ENCODE measurements at places on chromosomes 3 and 15.

GRCh38 chr3:44862226-44862637 lies 520 bp downstream of the TMEM42 start:
- DNase-seq = no peak

- peak; percentile 67 for DNase-seq
These were observed 915 bp upstream of the CALML4 start for GRCh38 chr15:68205954-68206539.

- DNase-seq = peak; percentile 80
These were observed at the start of gene NT5DC2 for GRCh38 chr3:52533623-52534280. NT5DC2 (minus strand) TSS chr3:52533857; CDS start chr3:52533737, 120 bp downstream.

DNA sequence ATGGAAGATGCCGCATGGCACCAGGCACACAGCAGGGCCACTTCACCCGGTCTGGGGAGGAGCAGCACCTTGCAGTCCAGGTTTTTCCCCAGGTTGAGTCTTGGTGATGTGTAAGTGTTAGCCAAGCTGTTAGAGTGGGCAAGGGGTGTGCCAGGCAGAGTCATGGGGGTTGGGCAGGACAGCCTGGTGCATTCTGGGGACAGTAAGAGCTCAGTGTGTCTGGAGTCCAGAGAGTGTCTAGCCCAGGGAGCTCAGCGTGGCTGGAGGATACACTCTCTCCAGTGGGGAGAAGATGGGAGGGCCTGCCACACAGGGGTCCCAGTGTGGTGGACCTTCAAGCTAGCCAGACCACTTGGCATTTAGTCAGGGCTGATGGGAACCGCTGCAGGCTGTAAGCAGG lies 87.4 kb downstream of the AAGAB start:
- DNase-seq = no peak

- no peak for DNase-seq
These were observed 76.3 kb upstream of the TGFBR2 start for GRCh38 chr3:30530084-30530483.

GRCh38 chr15:31392761-31393401 lies 66.2 kb downstream of the KLF13 start:
- DNase-seq = peak; percentile 56

- DNase-seq = peak; percentile 54
These were observed 22.4 kb upstream of the CELF6 start for GRCh38 chr15:72342385-72342784.

DNA sequence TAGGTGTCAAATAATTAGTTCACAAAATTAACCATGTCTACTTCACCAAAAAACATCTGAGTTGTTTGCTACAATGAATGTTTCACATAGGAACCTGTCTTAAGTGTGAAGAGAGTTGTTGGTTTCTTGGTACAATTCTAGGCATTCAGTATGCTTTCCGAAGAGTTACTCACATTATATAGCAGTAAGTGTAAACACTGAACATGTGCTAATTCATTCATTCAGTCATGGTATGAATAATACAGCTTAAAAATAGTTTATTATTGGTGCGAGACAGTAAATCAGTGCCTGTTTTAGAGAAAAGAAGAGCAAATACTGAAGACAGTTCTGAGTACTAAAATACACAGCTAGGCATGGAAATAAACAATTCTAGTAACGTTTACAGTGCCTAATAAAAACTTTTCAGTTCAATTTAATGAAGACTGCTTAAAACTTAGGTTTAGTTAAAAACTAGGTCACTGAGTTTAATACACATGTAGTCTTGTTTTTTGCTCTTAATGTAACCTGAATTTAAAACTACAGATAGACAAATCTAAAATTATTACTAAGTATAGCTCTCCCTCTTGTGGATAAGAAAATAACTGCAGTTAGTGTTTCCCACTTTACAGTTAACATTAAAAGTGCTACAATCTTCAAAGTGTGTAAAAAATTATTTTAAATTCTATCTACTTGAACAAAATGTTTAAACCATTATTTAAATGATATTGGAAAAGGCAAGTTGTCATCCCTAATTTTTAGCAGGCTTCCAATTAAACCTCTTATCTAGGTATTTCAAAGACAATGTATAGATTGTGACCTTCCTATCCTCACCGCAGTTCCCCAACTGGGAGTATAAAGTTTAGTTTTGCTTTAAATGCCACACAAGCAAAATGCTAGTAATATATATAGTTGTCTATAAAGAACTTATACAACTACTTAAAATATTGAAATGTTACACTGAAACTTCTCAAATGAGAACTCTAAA lies 20.1 kb upstream of the ZCWPW2 start:
- DNase-seq = no peak

DNA sequence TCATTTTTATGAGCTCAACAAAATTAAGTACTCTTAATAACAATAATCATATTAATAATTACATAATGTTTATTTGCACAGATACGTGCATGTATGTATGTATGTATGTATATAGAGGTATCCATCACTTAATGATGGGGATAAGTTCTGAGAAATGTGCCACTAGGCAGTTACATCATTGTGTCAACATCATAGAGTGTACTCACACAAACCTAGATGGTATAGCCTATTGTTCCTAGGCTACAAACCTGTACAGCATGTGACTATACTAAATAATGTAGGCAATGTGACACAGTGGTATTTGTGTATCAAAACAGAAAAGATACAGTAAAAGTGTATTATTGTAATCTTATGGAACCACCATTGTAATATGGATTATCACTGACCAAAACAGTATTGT lies 874.7 kb upstream of the GBE1 start:
- no peak for DNase-seq

GRCh38 chr3:159165961-159166360 lies 364.1 kb downstream of the MFSD1 start:
- DNase-seq = peak; percentile 13

DNA sequence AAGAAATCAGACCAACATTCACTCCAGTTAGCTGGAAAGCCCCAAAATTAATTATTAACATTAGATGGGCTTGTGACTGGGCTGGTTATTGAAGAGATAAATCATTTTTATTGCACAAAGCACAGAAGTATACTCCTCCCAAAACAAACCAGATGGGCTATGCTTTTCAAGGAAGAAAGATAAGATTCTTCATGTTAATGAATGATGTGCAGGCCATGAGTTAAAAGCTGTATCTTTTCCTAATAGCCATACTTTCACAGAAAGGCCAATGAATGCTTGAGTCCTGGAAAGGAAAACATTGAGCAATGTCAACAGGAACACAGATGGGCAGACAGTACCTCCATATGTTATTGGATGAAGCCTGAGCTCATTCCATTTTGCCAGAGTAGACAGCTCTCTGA lies 55.4 kb downstream of the OCA2 start:
- DNase-seq = peak; percentile 20

- no peak for DNase-seq
These were observed 141.6 kb downstream of the THRB start for GRCh38 chr3:24352893-24353553.

DNA sequence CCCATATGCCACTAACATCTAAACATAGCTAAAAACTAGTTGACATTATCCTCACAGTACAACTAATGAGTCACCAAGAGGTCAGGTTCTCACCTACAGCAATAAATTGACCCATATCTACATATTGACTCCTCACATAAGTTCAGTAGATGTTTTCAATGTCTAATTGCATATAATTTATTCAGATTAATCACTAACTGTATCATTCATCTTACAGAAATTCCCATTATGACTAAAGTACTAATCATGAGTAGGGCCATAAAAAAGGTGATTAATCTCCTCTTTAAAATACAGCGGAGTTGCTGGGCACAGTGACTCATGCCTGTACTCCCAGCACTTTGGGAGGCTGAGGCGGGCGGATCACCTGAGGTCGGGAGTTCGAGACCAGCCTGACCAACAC lies 82.4 kb upstream of the ST3GAL6 start:
- DNase-seq = no peak

DNA sequence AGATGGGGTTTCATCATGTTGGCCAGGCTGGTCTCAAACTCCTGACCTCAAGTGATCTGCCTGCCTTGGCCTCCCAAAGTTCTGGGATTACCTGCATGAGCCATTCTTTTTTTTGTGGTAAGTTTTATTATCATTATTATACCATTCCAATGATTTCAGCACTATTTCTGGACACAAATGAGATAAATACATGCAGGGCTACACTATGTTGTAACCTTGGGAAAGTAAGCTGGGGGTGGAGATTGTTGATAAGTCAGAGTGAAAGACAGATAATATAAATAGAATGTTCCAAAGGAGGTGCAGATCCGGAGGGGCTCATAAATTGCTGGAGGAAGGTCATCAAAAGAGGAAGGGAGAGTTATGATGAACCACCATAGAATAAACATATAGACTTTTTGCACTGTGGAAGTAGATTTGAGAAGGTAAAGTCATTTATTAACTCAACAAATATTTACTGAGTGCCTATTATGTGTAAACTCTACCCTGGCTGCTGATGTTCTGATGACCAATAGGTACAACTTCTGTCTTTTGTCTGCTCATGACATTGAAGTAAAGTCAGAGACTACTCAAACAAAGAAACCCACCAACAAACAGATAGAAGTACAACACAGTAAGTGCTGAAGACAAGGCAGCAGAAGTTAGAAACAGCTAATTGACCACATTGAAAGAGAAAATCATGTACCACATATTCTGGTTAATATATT lies 478.9 kb upstream of the GOLIM4 start:
- DNase-seq = no peak

DNA sequence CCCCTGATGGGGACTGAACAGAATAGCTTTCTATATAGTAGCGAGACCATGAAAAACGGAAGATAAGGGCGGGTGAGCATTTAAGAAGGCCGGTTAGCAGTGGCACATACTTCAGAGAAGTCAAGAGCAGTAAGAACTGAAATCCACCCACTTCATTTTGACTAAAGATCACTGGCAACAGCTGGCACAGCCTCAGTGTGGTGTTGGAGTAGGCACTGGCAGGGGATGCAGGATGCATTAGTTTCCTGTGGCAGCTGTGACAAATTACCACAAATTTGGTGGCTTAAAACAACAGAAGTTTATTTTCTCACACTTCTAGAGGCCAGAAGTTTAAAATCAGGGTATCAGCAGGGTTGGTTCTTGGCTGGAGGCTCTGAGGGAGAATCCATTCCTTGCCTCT lies 176.5 kb downstream of the ADAMTSL3 start:
- no peak for DNase-seq

- DNase-seq = no peak
These were observed 25.9 kb downstream of the C3orf20 start for GRCh38 chr3:14700891-14701290.

DNA sequence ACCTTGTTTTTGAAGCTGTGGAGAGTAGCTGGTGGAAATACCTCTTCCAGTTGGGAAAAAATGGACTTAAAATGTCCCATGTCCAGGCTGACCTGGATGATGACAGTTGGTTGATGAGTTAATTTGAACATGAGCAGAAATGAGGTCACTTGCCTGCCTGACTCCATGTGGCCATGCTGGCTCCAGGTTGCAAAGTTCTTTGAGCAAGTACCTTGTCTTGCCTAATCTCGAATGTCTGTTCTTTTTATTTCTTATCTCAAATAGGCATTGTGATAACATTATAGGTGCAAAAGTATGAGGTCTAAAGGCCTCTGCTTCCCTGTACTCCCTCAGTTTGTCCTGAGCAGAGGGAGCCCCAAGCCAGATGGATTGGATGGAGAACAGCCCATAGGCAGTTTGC lies 9.0 kb downstream of the MAPKBP1 start:
- no peak for DNase-seq

DNA sequence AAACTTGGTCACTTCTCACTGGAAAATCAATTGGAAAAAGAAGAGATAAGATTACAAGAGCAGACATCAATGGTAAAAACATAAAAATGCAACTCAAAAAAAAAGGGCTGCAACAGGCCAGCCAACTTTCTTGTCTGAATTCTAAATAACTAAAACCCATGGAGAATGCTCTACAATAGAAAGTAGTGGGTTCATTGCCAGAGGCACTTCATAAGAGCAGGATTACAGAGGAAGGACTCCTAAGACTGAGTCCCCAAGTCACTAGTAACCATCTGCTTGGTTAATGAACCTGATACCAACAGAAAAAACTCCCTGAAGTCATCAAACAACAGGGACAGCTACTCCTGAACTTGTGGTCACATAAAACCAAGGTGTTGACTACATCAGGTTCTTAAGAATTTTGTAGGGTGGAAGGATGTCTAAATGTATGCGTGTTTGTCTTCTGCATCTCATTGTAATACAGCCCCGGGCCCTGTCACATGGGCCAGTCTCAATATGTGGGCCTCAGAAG lies 148.6 kb downstream of the IMPG2 start:
- no peak for DNase-seq

- no peak for DNase-seq
These were observed 28.4 kb downstream of the SMAD6 start for GRCh38 chr15:66730168-66731021.

DNA sequence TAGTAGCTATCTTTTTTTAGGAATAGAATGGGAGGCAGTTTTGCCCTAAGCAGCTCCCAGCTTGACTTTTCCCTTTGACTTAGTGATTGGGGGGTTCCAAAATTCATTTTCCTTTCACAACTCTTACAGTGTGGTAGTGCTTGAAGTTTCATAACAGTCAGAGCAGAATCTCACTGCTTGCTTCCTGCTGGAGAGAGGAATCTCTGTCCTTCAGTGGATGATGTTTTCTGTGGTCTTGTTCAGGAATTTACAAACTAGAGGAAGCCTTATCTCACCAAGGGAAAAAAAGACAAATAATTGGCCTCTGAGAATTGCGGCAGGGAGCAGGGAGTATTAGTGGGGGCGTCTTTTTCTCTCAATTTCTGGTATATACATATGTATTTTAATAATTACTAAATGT lies 326.6 kb upstream of the C2CD4B start:
- no peak for DNase-seq

GRCh38 chr3:13420045-13420830 lies at the start of gene NUP210:
NUP210 (minus strand) TSS chr3:13420322; CDS start chr3:13420226, 96 bp downstream.
- peak; percentile 83 for DNase-seq

GRCh38 chr3:115375362-115375761 lies 228.3 kb upstream of the ZBTB20 start:
- DNase-seq = no peak

DNA sequence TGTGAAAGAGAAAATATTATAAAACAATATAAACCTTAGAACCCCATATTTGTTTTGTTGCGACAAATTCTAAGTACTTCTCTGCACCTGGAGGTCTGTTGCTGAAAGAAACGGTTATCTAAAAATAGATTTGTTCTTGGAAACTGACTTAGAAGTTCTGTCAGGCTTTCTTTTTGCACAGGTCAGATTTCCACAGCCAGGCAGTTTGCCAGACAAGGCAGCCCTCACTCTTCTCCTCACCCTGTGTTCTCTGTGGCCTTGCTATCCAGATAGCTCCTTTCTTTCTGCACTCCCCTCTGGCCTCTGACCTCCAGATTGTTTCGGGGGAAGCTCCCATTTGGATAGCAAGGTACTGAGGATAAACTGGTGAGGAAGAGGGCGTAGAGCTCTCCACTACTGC lies 413.3 kb upstream of the ONECUT1 start:
- peak; percentile 6 for DNase-seq

GRCh38 chr3:133197619-133198018 lies 159.4 kb downstream of the TMEM108 start:
- DNase-seq = no peak

DNA sequence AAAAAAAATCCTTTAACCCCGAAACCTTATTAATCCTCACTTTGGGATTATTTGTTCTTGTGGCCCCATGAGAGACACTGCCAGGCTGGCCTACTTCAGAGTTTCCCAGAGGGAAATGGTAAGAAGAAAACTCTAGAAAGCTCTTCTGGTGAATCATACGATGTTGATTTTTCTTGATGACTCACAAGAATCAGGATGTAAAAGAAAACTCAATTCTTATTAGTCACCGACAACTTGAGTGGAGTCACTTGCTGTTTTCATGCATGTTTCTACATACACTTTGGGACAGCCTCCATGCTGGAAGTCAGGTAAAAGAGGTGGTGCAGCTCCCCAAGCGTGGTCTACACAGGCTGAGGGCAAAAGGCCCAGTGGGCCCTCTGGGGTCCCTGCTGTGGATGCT lies 42.8 kb downstream of the MYO5C start:
- DNase-seq = no peak

Data from stomach (tissue), 19 donors.